Stimulated activated CD4-positive, alpha-beta T cell treated with anti-CD3 and anti-CD28 coated beads, Interleukin-2, amount 100 ng/mL, for 4 hours (primary cell): ENCODE measurements at places on chromosomes 7 and 10.

DNA sequence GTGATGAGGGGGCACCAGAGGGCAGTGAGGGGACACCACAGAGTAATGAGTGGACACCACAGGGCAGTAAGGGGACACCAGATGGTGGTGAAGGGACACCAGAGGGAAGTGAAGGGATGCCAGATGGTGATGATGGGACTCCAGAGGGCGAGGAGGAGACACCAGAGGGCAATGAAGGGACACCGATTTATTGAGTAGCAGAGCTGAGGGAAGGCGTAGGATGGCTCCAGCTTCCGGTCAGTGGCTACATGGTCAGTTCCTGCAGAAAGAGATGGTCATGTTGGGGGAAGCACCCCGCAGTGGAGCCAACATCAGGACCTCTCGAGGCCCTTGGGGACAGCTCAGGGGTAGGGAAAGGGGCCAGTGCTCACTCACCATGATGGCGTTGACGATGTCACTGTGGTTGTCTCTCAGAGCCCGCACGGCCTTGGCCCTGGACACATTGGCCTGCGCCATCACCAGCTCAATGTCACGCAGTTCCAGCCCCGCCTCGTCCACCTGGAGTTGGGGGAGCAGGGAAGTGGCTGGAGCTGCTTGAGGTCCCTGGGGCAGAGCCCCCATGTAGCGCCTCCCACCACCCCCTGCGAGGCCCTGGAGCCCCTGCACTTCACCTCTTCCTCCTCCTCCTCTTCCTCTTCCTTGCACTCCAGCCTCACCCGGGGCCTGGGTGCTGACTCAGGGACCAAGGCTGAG lies 8.4 kb downstream of the NACAD start:
- no peak for DNase-seq

DNA sequence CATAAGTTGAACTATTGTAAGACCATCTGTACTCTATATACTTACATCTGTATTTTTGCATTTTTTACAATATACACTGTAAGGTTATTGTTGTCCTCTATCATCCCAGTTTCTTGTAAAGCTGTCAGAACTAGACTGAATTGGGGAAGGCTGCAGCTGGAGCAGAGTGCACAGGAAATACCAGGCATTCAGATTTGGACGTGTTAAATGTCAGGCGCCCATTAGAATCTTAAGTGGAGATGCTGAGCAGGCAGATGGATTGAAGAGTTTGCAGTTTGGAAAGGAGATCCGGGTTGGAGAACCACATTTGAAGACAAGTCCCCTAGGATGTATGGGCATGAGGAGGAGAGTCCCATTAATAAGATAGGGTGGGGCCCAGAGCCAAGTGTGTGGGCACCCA lies 40.4 kb downstream of the MTURN start:
- no peak for DNase-seq

- DNase-seq, result no peak
Measured at GRCh38 chr7:66464059-66464458, 164.6 kb upstream of the KCTD7 start.

- DNase-seq, result no peak
Measured at GRCh38 chr10:116848032-116848943, 1.0 kb upstream of the ENO4 start.

- no peak for DNase-seq
Measured at GRCh38 chr7:83528925-83529423, 120.0 kb downstream of the SEMA3E start.

DNA sequence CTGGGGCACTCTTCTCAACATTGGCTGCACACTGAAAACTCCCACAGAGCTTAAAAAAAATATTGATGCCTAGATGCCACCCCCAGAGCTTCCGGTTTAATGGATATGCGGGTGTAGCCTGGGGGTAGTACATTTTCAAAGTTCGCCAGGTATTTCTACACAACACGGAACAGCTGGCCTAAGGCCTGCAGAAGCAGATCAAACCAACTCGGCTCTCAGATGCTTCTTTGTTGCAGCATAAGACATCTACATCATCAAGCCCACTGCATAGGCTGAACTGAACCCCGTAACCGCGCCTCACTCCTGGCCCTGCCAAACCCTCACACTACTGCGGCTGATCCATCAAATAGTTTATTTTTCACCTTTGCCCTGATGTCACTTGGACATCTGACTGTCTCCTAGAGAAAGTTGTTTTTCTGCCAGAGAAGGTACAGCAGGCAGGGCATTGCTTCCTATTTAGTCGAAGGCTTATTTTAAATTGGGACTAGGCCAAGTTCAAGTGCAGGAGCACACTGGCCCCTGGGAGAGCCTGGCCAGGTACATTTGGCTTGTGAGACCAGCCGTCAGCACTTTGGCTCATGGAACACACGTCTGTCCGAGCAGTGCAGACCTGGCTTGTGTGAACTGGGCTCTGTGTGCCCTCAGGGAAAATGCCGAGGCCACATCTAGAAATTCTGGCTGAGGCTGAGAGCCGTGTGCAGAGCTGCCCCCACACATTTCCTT lies 113.3 kb downstream of the TACC2 start:
- DNase-seq, result no peak

- no peak for DNase-seq
Measured at GRCh38 chr7:105583061-105583460, 1.8 kb upstream of the EFCAB10 start.

GRCh38 chr7:53684693-53685092 lies 649.3 kb downstream of the POM121L12 start:
- DNase-seq, result no peak

DNA sequence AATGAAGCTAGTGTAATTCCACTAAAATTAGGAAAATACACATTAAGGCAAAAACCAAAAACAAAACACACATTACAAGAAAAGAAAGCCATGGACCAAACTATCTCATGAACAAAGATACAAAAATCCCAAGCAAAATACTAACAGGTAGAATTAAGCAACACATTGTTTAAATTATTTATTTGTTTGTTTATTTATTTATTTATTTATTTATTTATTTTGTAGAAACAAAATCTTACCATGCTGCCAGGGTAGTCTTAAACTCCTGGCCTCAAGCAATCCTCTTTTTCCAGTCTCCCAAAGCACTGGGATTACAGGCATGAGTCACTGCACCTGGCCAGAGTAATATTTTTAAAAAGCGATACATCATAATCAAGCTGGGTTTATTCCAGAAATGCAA lies 6.8 kb upstream of the SLC29A3 start:
- no peak for DNase-seq

DNA sequence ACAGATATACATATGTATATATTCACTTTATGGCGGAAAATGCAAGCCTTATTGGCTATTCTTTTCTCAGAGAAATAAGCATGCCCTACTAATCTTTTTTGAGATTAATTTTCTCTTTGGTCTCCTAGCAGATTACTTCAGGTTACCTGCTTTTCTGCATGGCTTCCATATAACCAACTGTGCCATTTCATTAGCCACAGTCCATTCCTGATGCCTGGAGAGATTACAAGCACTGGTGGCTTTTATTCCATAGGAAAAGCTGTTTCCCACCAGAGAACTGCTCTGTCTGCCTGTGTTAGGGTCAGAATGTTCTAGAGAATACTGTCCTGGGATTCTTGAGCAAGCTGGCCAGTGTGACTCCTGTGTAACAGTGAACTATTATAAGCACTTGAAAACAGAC lies 59.8 kb downstream of the LRRN3 start:
- DNase-seq, result no peak

DNA sequence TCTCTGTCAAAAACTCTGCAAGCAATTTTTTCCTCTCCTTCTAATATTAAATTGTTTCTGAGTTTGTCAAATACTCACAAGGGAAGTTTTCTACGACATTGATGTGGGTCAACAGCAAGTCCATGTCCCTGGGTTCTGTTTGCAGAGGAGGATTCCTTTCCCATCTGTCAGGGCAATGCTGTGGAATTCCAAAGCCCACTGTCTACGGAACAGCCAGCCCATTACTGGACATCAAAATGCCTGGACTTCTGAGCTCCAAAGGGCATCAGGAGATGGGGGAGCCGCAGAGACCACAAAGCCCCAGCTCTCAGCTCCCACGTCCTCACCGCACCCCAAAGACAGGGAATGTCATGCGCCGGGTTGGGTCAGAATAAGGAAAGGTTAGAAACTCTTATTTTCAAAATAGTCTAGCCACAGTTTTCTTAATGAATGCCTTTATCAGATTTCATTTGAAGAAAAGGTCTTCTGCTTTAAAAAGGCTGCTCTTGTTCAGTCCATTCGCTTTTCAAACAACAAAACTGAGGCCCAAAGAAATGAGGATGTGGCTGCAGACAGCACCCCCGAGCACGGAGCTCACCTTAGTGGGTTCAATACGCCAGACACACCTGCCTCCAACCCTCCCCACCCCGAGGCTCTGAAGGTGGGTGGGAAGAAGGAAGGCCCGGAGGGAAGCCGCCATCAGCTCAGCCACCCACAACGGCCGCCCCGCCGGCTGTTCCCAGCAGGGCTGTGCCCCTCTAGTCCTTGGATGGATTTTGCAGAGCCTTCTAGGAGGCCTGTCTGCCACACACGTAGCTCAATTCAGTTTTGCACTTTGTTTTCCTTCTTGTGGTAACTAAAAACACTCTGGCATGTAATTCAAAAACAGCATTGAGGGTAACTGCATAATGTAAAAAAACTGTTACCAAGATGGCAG lies 44.7 kb downstream of the PTPRN2 start:
- no peak for DNase-seq

DNA sequence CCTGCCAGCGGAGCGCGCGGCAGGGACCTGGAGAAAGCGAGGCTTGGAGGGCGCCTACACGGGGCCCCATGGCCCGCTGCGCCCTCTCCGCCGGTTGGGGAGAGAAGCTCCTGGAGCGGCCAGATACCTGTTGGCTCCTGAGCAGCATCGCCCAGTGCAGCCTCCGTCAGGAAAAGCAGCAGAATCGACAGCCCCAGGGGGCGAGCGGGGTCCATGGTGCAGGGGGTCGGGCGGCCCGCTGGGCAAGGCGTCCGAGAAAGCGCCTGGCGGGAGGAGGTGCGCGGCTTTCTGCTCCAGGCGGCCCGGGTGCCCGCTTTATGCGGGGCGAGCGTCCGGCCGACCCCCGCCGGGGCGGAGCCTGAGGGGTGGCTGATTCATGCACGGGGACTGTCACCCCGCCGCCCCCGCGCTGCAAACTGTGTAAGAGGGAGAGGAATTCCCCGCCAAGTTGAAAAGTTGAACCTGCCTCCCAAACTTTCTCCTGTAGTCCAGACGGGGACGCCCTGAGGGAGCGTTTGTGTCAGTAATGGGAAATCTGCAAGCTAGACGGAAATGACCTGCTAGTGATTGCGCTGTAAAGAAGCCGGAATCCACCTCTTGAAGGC lies at the start of gene TFPI2:
Gene TFPI2, minus strand, starts transcription at position 290 of the 605 bp plus-strand sequence. Its CDS starts 75 bp downstream, at position 215.
- no peak for DNase-seq

DNA sequence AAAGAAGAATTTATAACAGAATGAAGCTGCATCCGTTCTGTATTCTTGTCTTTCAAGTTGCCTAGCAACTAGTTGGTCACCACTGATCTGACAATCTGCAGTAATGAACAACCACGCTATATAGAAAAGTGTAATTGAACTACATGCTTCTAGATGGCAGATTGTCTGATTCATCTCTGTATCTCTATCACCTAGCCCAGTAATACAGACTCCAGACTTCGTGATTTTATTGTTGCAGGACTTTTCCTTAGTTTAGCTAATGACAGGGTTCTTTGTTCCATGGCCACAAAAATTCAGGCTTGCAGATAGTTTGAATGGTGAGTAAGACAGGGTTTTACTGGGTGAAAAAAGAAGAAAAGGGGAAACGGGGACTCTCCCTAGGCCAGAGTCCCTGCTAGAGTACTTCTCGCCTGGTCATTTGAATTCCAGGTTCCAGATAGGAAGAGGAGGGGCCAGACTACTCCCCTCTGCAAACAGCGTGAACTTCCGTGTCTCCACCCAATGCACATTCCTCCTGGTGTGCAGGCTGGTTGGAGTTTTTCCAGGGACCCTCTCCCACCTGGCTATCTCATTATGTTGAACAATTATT lies 45.9 kb downstream of the COL1A2 start:
- DNase-seq, result no peak
